Cardiac atrium fibroblast (primary cell): ENCODE measurements at places on chromosomes 16 and 17. TPM values are rescaled to one million over a fixed set of nuclear protein-coding genes. Genes with fewer than 3 reads are reported as not detected.

MEFV gene
- not detected in 2 replicates for total RNA-seq

SLC26A11 gene
- 10.7 and 14.4 TPM in 2 replicates for total RNA-seq

SMPD3 gene
- not detected in 2 replicates for total RNA-seq

CACNG1 gene
- total RNA-seq = not detected in 2 replicates
